HuH-7.5 (cell line): ENCODE measurements at places on chromosomes 3 and 15.

DNA sequence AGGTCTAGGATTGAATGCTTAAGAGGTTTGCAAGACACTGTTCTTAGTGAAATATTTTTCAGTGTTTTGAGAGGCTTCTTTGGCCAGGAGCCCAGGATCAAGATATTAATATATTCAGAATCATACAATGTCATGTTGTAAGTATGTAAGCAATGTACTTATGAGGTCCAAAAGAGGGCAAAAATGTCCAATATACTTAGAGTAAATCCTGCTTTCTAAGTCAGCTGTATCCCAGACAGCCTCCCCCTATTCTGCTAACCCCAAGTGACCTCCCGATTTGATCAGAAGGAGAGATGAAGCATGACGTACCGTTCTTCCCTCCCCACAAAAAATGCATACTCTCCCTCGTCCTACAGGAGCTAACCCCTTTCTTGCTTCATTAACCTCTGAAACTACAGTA lies 70.9 kb downstream of the CHAC1 start:
- DNase-seq: no peak

DNA sequence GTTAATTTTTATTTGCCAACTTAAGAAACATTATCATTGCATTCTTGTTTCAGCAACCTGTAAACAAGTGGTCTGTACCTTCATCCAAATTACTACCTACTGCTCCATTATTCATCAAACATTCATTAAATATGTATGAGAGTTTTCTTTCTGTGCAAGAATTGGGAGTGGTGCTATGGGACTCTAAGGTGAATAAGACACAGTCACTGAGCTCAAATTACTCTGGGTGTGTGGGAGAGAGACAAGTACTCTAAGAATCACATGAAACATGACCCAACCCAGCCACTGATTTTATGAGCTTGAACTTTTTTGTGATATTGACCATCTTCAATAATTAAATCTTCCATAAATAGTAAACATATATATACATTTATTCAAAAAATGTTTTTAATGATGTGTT lies 227.2 kb upstream of the TP63 start:
- no peak for DNase-seq

DNA sequence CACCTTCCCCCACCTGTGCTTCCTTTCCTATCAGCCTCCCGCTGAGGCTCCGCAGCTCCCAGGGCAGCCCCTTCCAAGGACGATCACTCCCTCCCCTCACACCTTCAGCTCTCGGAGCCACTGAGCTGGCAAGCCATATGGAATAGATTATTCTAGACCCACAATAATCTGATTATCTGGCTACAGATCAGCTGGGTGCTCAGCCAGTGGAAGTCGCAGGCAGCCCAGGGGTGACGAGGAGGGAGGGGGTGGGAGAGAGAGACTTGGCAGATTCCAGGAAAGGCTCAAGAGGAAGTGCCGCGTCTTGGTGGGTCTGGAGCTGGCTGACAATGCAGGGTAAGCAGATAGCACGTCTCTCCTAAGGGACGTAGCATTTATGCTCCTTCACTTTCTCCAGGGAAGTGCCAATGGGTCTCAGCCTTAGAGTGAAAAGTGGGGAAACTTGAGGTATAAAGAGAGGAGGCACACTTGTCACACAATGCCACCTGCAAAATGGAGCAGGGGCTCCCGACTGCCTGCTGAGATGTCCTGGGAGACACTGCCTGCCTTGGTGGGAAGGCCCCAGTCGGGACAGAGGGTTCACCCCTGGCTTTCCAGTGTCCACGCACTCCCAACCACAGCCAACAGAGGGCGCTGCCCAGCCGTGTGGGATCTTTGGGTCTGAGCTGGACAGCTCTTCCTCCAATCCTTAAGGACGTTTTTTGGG lies 9.4 kb upstream of the MESP1 start:
- DNase-seq: peak; percentile 96

DNA sequence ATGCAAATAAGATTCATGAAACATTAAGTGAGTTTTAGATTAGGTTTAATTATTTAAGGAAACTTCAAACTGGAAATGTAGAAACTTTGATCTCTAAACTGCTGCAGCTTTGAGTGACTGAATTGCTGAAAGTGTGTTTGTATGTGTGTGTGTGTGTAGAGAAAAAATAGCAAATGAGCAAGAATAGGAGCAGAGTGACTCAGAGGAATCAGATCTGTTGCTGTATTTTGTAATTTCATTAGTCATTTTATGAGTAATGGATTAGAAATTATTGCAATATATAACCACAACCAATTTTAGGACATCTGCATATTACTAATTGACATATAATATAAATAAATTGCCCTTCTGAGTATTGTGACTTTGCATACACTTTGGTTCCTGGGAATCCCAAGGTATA lies 52.8 kb upstream of the SLC9A9 start:
- no peak for DNase-seq

- peak; percentile 83 for DNase-seq
Observed at GRCh38 chr15:59437817-59438624, at the start of gene FAM81A. Gene FAM81A (plus strand): TSS chr15:59438186. CDS start chr15:59458627, 20,441 bp downstream.

DNA sequence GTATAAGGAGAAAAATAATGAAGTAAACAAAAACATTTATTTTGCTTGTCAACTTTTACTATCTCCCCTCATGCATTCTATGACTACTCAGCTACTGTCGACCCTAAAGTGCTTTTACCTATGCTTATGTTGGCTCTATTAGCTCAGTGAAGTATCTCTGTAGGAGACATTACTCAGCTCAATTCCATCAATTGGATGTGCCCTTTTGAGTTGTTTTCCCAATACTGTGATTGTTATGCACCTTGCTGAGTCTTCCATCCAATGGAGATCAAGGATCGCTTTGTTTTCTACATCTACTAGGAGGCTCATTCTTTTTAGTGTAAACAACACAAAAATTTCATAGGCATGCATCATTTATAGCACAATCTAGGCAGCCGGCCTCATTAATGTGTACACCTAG lies 403.8 kb upstream of the ARL6 start:
- no peak for DNase-seq

GRCh38 chr3:26712211-26713026 lies 89.8 kb downstream of the LRRC3B start:
- peak; percentile 35 for DNase-seq

DNA sequence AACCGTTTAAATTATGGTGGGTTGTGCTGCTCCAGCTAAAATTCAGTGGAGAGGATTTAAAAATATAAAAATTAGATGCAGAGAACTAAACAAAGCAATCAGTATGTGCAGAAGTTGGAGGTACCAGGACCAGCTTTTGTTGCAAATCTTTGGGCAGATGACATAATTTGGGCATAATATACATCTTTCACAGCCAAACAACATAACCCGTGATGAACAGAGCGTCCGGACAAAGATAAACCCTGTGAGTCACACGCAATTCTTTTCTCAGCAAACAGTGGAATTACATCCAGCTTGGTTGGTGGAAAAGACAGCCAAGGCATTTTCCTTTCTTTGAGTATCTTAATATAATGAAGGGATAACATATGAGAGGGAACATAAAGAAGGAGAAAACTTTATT lies 419.4 kb upstream of the ADAMTS9 start:
- no peak for DNase-seq

GRCh38 chr3:152183473-152183872 lies 85.3 kb upstream of the MBNL1 start:
- no peak for DNase-seq

DNA sequence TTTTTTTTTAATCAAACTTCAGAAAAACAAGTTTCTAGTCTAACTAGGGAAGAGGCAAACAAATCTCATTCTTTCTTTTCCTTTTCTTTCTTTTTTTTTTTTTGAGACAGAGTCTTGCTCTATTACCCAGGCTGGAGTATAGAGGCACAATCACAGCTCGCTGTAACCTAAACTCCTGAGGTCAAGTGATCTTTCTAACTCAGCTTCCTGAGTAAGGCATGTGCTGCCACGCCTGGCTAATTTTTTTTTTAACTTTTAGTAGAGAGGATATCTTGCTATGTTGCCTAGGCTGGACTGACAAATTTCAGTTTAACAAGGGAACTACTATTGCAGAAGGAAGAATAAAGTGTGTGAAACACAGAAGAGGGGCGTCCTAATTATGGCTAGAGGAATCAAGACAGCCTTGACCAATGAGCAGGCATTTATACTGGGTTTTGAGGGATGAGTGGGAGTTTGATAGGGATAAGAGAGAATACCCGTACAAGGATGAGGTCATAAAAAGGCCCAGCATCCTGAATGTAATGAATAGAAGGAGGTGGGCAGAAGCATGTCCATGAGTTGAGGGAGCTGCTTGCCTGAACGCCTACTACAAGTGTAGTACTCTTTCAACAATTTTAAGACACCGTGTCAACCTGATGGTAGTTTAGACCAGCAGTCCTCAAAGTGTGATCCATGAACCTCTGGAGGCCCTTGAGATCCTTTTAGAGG lies 6.7 kb upstream of the ZFAND6 start:
- no peak for DNase-seq

- DNase-seq: no peak
Observed at GRCh38 chr15:51200792-51201191, 106.1 kb upstream of the TNFAIP8L3 start.

DNA sequence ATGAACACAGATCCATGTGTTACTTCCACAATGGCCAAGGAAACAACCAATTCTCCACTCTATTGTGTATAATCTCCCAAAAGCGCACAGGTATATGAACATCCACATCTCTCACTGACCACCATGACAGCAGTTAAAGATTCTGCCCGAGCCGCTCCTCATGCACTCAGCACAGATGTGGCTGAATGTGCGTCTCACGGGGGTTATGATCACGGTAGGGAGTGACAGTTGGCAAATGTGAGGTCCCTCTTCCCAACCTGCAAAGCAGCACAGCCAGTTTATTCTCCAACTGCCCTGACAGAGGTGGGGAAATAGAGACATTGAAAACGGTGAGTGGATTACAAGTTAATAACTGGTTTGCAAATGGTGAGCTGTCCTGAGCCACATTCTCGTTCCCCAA lies 17.6 kb downstream of the FOXP1 start:
- no peak for DNase-seq

- DNase-seq: no peak
Observed at GRCh38 chr3:65968996-65969395, 69.7 kb downstream of the MAGI1 start.

- peak; percentile 37 for DNase-seq
Observed at GRCh38 chr15:82810061-82810889, 847 bp downstream of the WHAMM start.

DNA sequence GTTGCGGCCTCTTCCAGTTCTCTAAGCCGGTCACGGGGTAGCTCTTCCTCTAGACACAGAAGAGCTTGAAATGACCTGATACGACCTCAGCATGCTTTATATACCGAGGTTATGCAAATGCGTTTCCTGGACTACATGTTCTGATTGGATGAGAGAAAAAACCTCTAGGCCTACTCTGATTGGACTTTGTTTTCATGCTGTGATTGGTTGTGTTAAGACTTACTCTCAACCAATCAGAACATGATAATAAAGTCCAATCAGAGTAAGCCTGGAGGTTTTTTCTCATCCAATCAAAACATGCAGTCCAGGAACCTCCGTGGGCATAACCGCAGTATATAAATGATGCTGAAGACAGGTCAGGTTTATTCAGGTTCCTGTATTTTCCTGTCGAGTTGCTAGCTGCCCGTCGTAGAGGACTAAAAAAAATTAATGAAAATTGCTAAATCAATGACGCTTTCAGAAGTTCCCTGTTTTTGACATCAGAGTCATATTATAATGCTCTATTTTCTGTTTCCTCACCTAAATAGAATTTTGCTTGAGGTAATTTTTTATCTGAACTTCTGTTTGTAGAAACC lies 177.4 kb downstream of the POTEB3 start:
- DNase-seq: no peak

DNA sequence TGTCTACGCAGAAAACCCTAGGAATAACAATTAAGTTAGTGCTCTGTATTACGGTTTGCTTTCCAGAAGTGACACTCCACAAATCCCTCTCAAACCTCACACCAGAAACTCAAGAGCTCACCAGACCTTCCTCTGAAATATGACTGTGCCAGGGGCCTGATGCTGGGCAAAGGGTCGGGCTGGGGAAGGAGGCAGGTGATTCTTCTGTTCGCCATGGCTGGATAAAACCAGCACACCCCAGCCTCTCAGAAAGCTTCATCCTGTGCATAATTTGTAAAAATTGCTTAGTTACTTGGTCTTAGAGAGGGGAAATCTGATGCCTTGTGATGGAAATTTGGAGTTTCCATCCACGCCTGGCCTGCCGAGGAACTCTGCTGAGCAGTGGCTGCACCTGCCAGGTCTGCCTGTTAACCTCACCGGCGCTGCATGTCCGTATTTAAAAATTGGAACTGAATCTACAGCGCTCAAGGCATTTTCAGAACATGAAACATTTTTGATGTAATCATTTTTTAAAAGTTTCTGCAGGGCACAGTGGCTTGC lies 22.7 kb upstream of the ATP1B3 start:
- DNase-seq: no peak

GRCh38 chr3:129663930-129664646 lies 57.6 kb upstream of the PLXND1 start:
- no peak for DNase-seq

- DNase-seq: no peak
Observed at GRCh38 chr15:67148196-67148701, 82.8 kb downstream of the SMAD3 start.

GRCh38 chr3:119716998-119717397 lies 14.2 kb downstream of the CFAP91 start:
- peak; percentile 28 for DNase-seq

GRCh38 chr15:70376929-70377691 lies 279.4 kb upstream of the TLE3 start:
- DNase-seq: peak; percentile 60
